ENCODE measurements at places on chromosomes 2 and 18. TPM values are rescaled to one million over a fixed set of nuclear protein-coding genes. Genes with fewer than 3 reads are reported as not detected.

Gene FZD7
- total RNA-seq: 1.4 TPM

Gene LCT
- total RNA-seq: 0.29 TPM

GRCh38 chr2:233711312-233712008 is 1.2 kb upstream of the UGT1A5 start:
- no peak overlapping the region for H3K27ac ChIP-seq
- H3K4me1 ChIP-seq: peaks cover 10% of the 10 kb centered on the region
- H3K36me3 ChIP-seq: no peaks in the 10 kb centered on the region
- peak; percentile 74 for DNase-seq
- H3K27me3 ChIP-seq: peaks cover 24% of the 10 kb centered on the region

- H3K4me1 ChIP-seq: peaks cover 22% of the 10 kb centered on the region
- H3K27me3 ChIP-seq: no peaks in the 10 kb centered on the region
- no peak for DNase-seq
- H3K27ac ChIP-seq: peak overlapping the region; percentile 82
Measured at GRCh38 chr2:69375494-69376353, 11.3 kb downstream of the GFPT1 start.

GRCh38 chr2:112765251-112765650 is 842 bp upstream of the CKAP2L start:
- no peak for DNase-seq
- no peak overlapping the region for H3K27ac ChIP-seq
- H3K36me3 ChIP-seq: peaks cover 8% of the 10 kb centered on the region
- no peaks in the 10 kb centered on the region for H3K27me3 ChIP-seq
- peak overlapping the region; percentile 96 for H3K4me3 ChIP-seq
- H3K4me1 ChIP-seq: peaks cover 35% of the 10 kb centered on the region

GRCh38 chr2:236215761-236216333 is 47.7 kb upstream of the GBX2 start:
- no peaks in the 10 kb centered on the region for H3K4me1 ChIP-seq
- H3K36me3 ChIP-seq: no peaks in the 10 kb centered on the region
- H3K27me3 ChIP-seq: peaks cover 27% of the 10 kb centered on the region
- no peak overlapping the region for H3K4me3 ChIP-seq
- no peak overlapping the region for H3K27ac ChIP-seq
- DNase-seq: no peak

DNA sequence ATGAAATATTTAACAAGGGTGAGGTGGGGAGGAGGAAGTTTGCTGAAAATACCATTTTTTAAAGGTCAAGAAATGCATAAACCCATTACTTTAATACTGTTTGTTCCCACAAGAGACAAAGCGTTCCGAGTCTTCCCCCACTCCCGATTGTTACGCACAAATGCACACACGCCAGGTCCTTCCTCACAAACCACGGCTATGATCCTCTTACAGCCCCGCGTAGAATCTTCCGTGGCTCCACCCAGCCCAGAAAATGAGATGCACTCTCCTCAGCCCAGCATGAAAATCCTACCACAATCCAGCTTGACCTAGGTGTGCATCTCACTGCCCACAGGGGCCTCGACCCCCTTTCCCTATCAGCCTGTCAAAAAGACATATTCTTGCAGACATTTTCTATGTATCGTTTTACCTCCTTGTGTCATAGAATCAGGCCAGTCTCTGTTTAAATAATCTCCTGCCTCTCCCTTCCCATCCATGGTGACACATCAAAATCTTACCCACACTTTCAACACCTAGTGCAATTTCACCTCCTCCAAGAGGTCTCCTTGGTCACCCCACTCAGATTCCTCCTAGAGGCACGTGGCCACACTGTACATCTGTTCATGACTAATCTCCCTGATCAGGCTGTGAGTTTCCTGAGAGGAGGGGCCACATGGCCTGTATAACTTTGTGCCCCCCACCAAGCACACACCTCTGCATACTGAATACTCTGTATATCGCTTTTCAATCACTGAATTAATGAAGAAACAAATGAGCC is 491.0 kb upstream of the KLHL29 start:
- H3K27ac ChIP-seq: no peak overlapping the region
- no peaks in the 10 kb centered on the region for H3K4me1 ChIP-seq
- no peaks in the 10 kb centered on the region for H3K27me3 ChIP-seq
- H3K4me3 ChIP-seq: no peak overlapping the region

DNA sequence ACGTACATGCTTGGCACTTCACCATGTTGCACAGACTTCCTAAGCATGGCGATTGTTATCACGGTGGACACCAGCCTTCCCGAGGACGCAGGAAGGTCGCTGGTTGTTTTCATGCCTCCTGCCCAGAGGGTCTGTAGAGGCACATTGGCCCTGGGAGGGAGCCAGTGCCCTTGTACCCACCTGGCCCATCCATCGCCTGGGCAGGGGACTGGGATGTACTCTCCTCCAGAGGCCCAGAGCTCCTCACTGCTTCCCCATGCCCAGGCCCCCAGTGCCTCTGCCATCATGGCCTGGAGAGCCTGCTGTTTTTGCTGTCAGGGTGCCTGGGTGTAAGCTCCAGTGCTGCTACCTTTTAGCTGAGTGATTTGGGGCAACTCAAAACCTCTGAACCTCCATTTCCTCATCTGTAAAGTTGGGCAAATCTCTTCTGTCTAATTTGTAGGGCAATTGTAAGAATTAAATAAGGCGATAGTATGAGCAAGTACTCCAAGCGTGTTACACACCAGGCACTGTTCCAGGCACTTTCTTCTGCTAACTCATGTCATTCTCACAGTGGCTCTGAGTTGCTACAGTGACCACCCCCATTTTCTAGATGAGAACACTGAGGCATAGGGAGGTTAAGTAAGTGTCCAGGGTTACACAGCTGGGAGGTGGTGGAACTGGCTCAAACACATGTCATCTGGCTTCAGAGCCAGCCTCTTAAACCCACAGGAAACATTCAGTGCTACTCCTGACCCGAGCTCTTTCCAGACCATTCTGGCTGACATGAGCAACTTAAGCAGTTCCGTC is 45.3 kb downstream of the GREB1 start:
- no peaks in the 10 kb centered on the region for H3K36me3 ChIP-seq
- peaks cover 15% of the 10 kb centered on the region for H3K4me1 ChIP-seq
- no peak overlapping the region for H3K27ac ChIP-seq
- H3K27me3 ChIP-seq: no peaks in the 10 kb centered on the region

- no peaks in the 10 kb centered on the region for H3K36me3 ChIP-seq
- no peaks in the 10 kb centered on the region for H3K4me1 ChIP-seq
- no peak overlapping the region for H3K4me3 ChIP-seq
- DNase-seq: no peak
- no peaks in the 10 kb centered on the region for H3K27me3 ChIP-seq
Measured at GRCh38 chr18:73355121-73355520, 487.3 kb upstream of the NETO1 start.

Measured in activated T-cell treated with anti-CD3 and anti-CD28 coated beads, Interleukin-2, amount 50 U/mL, for 72 hours (primary cell).